Occipital lobe (tissue), 3 donors: ENCODE measurements at places on chromosomes 1 and 21. TPM values are rescaled to one million over a fixed set of nuclear protein-coding genes. Genes with fewer than 3 reads are reported as not detected.
A peak's percentile ranks its signal among the peaks of the same experiment; 100 is the strongest.

DNA sequence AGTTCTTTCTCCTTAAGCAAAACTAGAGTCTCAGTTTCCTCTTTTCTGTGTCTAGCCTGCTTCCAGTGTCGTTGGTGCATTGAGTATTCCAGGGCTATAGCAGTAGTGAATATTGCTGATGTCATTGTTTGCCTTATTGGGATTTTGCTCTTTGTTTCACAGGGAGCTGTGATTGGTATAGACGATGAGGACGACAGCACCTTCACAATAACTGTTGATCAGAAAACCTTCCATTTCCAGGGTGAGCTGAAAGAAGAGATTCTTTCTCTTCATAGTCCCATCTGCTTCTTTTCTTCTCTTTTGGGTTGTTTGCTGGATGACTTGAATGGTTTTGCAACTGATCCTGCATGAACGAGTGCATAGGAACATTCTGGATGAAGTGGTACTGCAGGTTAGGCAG lies 52.4 kb downstream of the OSBPL9 start:
- no peak for DNase-seq

- no peak for DNase-seq
These were observed 29.4 kb downstream of the VAV3 start for GRCh38 chr1:107935396-107936064.

DNA sequence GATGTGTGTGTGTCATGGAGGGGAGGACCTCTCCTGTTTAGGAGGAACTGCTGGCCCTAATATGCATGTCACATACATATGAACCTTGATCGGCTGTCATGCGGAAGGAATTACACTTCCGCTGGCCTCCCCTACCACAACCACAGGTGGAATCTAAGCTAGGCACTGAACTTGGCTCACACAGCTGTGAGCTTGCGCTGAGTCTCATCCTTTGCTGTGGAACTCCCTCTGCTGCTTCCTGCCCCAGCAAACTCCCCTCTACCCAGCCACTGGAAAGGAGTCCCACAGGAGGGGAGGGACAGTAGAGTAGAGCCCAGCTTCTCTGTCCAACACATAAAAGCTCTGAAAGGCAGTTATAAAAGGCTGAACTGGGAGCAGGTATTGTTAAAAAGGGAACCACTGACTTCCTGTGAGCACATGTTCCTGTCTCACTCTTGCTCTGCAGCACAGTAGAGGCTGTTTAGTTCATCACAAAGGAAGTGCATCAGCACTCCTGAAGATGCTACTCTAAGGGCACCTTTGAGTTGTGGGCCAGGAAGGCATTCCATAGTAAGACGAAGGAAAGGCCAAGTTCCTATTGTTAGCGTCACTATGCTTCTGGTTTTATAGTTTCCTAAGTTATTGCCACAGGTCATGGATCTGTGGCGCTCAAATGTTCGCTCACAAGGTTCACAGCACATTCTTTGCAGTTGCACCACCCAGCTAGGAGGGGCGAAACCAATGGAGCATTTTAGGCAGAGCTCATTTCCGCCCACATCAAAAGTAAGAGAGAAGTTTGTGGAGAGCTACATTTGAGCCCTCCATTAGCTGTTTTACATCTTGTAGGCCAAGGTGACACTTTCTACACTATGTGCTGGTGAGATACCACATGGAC lies 17.7 kb upstream of the PTPRC start:
- DNase-seq: no peak

DNA sequence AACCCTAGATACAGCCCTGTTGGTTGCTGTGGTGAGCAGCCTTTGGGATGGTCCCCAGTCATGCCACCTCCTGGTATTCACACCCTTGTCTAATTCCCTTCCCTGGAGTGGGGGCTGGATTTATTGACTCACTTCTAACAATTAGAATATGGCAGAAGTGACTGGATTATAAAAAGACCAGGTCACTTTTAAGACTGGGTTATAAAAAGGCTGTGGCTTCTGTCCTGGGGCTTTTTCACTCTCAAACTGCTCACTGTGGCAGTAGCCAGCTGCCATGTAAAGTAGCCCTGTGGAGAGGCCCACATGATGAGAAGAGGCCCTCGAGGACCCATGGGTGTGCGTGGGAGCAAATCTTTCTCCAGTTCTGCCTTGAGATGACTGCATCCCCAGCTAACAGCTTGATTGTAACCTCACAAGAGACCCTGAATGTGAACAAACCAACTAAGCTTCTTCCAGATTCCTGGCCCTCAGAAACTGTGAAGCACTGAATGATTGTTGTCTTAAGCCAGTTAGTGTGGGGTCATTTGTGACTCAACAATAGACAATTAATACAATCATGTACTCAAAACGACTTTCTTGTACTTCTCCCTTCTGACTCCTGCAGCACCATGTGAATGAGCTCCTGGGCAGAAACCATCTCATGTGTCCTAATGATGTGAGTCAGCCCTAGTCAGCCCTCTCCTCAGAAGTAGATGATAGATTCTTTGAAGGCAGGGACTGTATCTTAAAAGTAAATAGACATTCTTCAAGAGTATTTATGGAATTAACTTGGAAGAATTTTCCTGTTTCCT lies 234.9 kb downstream of the TNR start:
- no peak for DNase-seq

- DNase-seq: no peak
These were observed 1136.4 kb downstream of the MRPL39 start for GRCh38 chr21:24470852-24471251.

GRCh38 chr1:156623946-156624813 lies 5.0 kb downstream of the HAPLN2 start:
- DNase-seq: peak; percentile 55

DNA sequence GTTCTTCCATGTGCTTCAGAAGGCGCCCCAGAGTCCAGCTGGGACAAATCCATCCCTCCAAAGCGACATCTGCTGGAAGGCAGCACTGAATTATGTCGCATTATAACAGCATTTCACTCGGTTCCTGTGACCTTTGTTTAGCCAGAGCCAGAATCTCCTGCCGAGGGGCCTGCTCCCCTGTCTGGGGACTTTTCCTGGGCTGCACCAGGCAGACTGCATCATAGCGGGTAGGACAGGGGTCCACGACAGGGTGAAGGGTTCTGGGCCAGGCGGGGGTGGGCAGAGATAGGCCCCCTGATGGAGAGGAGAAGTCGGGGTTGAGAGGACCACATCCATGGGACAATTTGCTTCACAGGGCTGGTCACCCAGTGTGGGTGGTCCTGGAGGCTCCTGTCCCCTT lies 276.9 kb downstream of the MATN1 start:
- DNase-seq: no peak

DNA sequence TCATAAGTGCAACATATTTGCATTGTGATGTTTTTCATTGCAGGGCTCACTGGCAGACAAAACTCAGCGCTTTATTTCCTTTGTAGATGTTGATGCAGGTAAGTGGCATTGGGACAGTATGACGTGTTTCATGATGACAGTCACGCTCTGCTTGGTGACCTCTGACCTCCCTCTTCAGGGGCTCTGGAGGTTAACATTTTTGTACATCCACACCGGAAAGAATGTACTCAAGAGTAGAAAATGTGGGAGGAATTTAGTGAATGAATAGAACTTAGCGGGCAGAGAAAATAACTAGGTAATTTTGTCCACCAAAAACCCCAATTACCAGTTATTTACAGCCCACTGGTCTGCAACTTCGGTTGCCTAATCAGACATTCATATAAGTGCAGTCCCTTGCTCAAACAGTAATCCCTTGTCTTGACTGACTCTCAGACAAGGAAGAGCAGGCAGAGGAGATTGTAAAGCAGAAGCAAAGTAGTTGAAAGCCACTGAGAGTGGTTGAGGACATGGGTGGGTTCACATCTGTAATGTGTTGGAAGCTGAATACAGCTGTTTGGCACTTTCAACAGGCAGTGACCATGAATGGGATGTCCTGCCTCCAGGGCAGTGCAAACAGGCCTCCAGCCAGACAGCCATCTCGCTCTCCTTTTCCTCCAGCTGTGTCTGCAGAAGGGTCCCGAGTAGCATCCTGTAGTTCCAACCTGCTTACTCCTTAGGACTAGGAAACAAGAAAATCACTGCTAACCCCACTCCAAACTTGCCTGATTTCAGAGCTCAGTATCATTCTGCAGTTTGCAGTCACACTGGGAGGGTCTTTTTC lies 188.9 kb downstream of the NRIP1 start:
- DNase-seq: no peak

DNA sequence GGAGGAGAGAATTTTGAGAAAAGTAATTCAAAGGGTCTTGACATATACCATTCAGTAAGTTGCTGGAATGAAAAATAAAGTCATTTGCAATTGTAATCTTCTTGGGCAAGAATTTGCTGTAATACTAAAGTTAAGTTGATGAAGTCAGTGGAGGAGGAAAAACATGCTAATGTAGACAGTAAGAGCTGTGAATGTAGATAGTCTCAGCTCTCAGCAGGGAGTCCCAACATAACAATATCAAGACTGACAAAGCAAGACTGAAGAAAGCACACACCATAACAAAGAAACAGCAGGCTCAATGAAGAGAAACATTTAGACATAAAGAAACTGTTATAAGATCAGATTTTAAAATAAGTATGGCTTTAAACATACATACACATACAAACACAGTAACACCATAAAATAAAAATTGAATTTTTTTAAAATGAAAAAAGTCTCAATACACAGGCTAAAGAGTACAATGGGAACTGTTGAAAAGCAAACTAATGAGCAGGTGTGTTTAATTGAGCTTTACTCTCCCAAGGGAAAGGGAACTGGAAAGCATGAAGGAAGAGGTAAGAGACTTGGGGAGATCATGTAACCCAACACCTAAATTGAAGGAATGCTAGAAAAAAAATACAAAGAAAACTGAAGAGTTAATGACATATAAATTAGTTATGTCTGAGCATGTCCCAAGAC lies 336.3 kb upstream of the NCAM2 start:
- DNase-seq: no peak

DNA sequence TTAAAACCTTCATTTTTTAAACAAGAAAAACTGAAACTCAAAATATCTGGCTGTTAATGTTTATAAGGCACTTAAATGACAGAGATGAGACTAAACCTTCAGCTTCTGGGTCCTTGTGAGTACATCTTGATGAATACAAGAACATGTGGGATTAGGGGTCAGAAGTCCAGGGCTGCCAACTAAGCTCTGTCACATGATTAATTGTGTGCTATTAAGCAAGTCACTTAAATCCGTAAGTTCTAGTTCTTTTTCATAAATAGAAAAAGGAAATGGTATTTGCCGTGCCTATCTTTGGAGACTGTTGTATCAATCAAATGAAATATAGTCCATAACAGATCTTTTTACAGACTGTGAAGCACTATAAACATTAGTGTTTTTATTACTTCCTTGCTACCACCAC lies 43.2 kb upstream of the KCTD3 start:
- no peak for DNase-seq

DNA sequence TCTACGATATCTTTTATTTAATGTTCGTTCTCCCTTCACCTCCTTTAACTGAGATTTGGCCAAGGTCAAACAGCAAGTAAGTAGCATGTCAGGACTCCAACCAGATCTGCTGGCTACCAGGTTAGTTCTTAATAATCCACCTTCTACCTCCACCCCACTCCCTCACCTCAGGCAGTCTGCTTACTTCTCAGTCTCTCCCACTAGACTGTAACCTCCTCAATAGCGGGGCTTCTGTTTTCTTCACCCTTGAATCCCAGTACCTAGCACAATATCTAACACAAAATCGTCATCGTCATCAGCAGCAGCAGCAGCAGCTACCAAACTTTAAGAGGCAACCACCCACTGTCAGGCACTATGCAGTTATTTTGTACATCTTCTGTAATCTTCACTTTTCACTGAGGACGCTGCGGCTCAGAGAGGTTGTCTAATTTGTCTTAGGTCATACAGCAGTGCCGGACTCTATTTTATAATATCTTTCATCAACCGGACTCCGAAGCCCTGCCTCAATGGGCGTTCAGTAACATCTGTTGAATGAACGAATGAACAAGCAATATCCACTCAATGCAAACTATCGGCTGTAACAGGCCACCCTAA lies 859 bp upstream of the MAGI3 start:
- DNase-seq: no peak

DNA sequence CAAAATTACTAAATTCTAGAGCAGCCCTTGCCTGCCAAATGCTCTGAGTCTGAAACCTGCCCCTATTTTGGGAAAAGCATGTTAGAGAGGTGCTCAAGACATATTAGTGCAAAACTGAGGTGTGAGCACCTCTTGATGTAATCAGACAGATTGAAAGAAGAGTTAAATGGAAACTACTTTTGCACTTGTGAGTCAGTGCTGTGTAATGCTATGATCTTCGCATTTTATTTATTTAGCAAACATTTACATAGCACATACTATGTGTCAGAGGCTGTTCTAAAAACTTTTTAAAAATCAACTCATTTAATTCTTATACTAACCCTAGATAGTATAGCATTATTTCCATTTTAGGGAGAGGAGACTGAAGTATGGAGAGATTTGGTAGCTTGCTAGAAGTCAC lies 138.1 kb downstream of the ELAVL4 start:
- no peak for DNase-seq

DNA sequence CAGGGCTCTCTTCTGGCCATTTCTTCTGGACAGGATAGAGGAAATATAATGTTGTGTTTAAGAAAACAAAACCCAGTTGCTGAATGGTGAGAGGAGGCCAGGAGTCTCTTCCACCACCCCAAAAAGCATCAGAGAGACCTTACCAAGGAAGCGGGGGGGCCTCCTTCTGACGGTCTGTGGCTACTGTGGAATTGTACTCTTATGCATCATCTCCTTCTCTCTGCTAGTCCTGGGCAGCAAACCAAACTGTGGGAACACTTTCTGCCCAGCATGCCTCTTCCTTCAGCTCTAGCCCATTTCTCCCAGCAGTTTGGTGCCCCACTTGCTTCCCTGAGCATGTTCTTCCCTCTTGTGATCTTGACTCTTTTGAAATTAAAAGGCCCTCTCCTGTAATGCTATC lies 157.7 kb downstream of the HHIPL2 start:
- DNase-seq: no peak

GRCh38 chr1:214840356-214840755 lies 237.4 kb downstream of the CENPF start:
- DNase-seq: no peak

DNA sequence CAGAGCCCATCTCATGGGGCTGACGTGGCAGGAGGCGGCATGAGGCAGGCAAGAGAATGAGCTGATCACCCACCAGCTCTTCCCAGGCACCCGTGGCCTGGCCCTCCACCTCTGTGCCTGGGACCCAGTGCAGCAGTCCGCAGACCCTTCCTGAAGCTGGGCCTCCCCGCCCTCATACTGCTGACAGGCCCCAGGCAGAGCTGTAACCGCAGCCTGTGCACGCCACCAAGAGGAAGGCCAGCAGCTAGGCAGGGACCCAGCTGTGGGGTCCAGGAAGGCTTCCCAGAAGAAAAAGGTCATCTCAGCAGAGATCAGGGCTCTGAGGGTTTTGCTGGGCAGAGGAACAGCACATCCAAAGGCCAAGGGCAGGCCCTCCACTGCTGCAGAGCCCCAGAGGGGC lies 9.8 kb upstream of the MTFR1L start:
- no peak for DNase-seq

- no peak for DNase-seq
These were observed 1.1 kb downstream of the S100A1 start for GRCh38 chr1:153629343-153629665.

Gene ADAMTS1
- 7.5 TPM for total RNA-seq

Gene WNT3A
- not detected for total RNA-seq

Gene CLDN19
- total RNA-seq: not detected

Gene TPTE
- not detected for total RNA-seq

Gene IFI44L
- total RNA-seq: 27.5 TPM

Gene SIM2
- not detected for total RNA-seq
